ENCODE measurements at places on chromosomes 4 and X.

GRCh38 chrX:147478899-147479298 lies 432.8 kb upstream of the FMR1 start:
- no peak for DNase-seq

DNA sequence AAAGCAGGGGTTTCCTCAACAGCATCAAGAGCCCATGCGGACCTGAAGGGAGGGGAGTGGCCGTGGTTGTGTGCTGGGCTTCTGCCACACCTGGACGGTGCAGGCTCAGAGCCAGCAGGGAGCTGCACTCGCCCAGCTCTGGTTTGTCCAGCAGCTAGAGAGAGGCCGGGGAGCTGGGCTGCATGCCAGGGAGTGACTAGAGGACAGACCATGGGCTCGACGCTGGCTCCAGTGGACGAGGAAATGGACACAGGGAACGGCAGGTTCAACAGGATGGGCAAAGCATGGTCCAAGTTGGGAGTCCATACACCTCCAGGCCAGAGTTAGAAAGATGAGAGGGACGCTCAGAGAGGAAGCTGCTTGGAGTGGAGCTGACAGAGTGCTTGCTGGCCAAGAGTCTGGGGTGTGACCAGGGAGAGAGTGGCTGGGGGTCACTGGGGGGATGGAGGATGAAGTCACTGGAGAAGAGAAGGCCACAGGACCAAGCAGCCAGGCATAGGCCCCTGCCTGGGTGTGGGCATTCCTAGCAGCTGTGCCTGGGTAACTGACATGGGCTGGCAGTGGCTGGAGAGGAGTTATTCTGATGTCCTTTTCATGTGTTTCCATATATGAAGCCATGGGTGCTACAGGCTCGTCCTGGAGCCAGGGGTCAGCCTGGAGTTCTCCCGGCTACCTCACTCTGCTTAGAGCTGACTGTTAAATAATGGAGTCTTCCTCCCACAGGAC lies 42.8 kb downstream of the HTT-AS start:
- DNase-seq: no peak

GRCh38 chrX:110938977-110939732 lies 143.5 kb upstream of the CHRDL1 start:
- no peak for DNase-seq

DNA sequence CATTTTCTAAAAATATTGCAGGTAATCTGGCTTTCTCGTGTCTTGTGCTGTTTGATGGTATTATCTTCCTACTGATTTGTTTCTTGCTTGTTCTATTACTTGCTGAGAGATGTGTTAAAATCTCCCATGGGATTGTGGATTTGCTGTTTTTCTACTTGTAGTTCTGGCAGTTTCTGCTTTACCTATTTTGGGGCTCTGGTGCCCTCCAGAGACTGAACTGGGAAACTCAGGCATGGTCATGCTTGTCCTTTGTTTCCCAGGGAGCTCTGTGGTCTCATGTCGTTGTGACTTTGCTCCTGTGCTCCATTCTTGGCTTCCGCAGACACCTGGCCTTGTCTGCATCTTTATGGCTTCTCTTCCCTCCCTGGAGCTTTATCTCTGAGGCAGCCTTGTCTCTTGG lies 39.5 kb downstream of the NSD2 start:
- no peak for DNase-seq

DNA sequence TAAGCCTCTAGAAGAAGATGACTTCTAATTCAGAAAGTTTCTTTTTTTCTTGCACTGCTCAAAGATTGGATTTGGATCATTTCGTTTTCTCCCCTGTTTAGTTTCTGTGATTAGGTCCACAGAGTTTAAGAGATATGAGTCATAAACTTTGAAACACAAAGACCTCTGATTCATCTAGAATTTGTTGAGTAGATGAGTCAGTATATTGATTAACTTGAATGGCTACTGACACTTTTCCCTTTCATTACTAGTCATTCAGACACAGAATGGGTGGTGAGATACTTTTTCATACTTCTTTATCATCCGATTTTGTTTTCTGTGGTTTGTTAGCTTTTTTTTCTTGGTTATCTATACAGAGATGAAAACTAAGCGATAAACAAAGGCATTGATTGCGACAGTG lies 34.1 kb upstream of the AFF2 start:
- DNase-seq: no peak

GRCh38 chr4:10173037-10173753 lies 56.6 kb upstream of the WDR1 start:
- DNase-seq: no peak

DNA sequence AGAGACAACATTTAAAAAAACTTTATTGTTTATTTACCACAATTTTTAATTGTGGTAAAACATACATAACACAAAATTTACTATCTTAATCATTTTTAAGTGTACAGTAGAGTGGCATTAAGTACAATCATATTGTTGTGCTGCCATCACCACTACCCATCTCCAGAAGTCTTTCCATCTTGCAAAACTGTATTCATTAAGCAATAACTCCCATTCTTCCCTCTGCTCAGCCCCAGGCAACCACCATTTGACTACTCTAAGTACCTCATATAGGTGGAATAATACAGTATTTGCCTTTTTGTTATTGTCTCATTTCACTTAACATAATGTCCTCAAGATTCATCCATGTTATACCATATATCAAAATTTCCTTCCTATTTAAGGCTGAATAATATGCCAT lies 12.8 kb upstream of the FAM47E start:
- no peak for DNase-seq

DNA sequence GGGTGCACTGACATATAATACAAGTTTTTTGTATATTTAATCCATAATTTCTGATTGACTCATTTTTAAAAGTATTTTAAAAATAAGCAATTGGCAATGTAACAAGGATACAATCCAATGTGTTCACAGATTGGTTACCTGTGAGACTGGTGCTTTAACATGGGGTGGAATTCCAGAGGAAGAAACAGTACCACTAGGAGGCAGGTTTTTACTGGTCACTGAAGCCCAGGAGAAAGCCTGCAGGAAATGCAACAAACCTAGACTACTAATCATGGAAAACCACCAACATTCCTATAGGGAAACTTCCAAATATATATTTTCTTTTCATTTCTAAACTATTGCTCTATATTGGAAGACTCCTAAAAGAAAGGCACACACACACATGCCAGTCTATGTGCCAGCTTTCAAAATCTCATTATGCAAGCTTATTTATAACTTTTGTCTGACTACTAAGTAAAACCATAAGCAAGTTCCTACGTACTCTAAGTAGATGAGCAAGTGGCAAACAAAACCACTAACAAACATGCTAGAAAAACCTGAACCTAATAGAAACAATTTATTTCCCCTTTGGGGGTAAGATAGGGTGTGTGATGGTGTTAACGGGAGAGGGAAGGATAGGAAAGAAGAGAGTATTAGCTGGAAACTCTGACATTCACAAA lies 19.2 kb downstream of the G3BP2 start:
- no peak for DNase-seq

DNA sequence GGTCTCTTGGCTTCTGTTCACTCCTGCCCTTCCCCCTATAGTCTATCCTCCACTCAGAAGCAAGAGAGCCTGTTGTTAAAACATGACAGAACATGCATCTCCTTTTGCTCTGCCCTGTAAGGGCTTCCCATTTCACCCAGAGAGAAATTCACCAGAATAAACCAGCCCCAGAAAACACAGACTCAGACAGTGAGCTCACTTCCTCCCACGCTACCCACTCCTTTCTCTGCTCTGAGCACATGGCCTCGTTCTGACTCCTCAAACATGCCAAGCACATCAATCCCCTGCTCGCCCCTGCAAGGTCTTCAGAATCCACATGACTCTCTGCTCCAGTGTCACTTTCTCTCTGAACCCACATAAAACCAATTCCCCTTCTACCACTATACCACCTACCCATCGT lies 50.4 kb downstream of the MID1 start:
- no peak for DNase-seq

GRCh38 chrX:119474615-119475388 lies 6.6 kb downstream of the SLC25A5 start:
- no peak for DNase-seq

DNA sequence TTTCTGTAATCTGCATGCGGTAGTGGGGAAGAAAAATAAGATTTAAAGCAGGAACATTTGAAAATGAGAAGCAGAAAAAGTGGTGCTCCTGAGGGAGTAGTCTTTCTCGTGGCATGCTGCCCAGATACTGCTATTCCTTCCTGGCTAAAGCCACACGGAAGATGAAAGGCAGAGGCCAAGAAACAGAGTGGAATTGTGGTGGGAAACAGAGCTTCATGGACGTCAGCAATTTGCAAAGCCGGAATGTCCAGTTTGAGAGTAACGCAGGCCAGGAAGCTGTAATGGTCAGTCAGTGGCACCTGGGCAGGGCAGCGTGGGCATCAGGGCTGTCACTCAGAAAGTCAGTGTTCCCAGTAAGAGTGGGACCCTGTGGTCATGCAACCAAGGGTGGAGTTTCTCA lies 63.7 kb upstream of the FMR1 start:
- DNase-seq: no peak

- DNase-seq: no peak
These were observed 16.3 kb upstream of the NEUROG2 start for GRCh38 chr4:112532267-112532666.

GRCh38 chr4:144584428-144584827 lies 61.5 kb upstream of the HHIP start:
- no peak for DNase-seq

DNA sequence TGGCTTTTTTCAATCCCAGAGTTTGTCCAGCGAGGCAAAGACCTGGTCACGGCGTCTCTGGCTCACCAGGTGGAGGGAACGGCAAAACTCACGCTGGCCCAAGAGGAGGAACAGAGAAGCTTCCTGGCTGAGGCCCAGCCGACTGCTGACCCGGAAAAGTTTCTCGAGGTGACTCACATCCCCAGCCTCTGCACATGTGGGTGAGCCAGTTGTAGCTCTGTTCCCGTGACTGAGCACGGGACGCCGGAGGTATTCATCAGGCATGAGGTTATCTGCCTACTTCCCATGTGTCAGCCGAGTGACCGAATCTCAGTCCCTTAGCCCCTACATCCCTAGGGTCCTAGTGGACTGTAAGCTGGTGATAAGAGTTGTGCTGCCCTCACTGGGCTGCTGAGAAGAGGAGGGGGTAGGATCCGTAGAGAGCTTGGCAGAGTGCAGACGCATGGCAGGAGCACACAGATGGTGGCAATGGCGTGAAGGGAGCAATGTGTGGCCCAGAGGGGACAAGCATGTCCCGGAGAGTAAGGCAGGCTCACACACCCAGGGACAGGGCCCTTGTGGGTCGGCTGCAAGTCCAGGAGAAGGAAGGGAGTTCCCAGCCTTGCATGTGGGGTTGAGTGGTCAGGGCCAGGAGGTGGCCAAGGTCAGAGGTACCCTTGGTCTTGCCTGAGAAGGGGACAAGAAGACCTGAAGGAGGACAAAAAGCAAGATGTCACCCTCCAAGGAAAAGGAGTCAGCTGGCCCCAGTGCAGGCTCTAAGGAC lies 42.9 kb downstream of the EVC start:
- no peak for DNase-seq

GRCh38 chrX:17024886-17025285 lies 78.4 kb downstream of the REPS2 start:
- DNase-seq: no peak

GRCh38 chrX:142084611-142085010 lies 120.5 kb downstream of the MAGEC2 start:
- DNase-seq: no peak

GRCh38 chrX:20522420-20522819 lies 255.7 kb upstream of the RPS6KA3 start:
- DNase-seq: no peak

- no peak for DNase-seq
These were observed 1.3 kb downstream of the LPAR4 start for GRCh38 chrX:78748846-78749245.

- no peak for DNase-seq
These were observed 20.8 kb downstream of the SPON2 start for GRCh38 chr4:1151541-1151940.

GRCh38 chrX:121958886-121959285 lies 911.5 kb downstream of the GLUD2 start:
- no peak for DNase-seq

GRCh38 chrX:107628662-107629539 lies 591 bp downstream of the PRPS1 start:
- DNase-seq: peak; percentile 12

- no peak for DNase-seq
These were observed 25.2 kb downstream of the TIGD2 start for GRCh38 chr4:89136525-89136924.

- no peak for DNase-seq
These were observed 3.9 kb upstream of the KLHL8 start for GRCh38 chr4:87224141-87224923.

GRCh38 chr4:113040793-113041192 lies 8.7 kb upstream of the ANK2 start:
- no peak for DNase-seq

- no peak for DNase-seq
These were observed 16.8 kb upstream of the COX18 start for GRCh38 chr4:73086095-73086868.

- DNase-seq: no peak
These were observed 4.3 kb downstream of the TSPYL2 start for GRCh38 chrX:53086464-53086863.

DNA sequence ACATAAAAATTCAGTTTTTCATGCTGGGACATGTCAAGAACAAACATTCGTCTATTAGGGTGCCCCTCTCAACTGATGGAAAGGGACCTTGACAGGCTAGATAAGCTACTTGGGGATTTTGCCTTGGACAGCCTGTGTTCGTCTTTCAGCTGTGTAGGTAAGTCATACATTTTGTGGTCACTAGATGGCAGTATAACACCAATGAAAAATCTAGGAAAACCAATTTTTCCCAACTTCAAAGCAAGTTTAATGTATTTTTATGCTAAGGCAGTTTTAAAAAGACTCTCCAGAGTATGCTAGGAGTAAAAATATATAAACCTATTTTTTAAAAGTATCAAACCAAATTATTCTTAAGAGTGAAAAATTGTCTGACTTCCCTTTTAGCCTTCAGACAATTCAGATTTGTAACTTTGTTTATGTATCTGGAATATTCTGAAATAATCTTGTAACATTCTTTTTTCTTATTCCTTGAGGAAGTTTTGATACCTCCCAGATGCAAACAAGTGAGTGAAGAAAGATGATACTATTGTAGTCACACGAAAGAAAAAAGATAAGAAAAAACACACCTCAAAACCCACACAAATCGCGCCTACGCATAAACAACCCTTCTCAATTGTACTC lies 158.3 kb downstream of the CPE start:
- DNase-seq: no peak

GRCh38 chr4:133812236-133812635 lies 389.4 kb downstream of the PABPC4L start:
- no peak for DNase-seq

- DNase-seq: no peak
These were observed 168.8 kb upstream of the ZFP42 start for GRCh38 chr4:187826725-187827124.

Data from activated CD4-positive, CD25-positive, alpha-beta regulatory T cell treated with anti-CD3 and anti-CD28 coated beads, Interleukin-2, amount 50 U/mL, for 16 hours (primary cell).